ENCODE measurements at places on chromosomes 7 and 10. TPM values are rescaled to one million over a fixed set of nuclear protein-coding genes. Genes with fewer than 3 reads are reported as not detected.

DNA sequence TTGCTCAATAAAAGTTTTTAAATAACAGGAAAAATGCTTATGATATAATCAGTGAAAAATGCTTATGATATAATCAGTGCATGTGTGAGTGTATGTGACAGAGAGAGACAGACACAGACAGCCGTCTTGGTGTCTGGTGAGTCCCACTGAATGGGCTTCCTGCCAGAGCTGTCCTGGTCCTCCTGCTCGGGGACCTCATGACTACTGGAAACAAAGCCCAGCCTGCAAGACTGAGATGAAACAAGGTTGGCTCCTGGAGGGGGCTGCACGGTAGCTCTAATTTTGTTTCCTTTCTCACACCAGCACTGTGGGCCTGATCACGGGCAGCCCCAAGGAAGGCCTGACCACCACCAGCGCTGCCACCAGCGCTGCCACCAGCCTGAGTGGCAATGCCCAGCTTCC, 57.3 kb downstream of the NRP1 start:
- no peak for DNase-seq

The CNPY1 gene
- polyA plus RNA-seq: 0.40 TPM

The SDK1 gene
- 3.4 TPM for polyA plus RNA-seq

The ADCY1 gene
- polyA plus RNA-seq: 9.9 TPM

DNA sequence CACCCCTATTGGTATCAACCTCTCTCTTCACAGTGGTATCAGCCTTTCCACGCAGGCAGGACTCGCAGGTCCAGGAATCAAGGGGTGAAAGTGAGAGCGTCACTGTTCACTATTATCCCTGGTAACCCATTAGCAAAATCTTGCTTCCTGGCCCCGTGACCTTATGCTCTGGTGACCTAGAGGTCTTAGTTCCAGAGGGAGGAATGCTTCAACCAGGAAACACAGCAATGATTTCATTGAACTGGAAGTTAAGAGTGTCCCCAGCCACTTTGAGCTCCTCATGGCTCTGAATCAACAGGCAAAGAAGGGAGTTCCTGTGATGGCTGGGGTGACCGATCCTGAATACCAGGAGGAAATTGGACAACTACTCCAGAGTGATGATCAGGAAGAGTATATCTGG, 90.6 kb downstream of the CUL2 start:
- DNase-seq: no peak
